Esophagus mucosa (tissue), 1 donor: ENCODE measurements at places on chromosomes 5 and 9. TPM values are rescaled to one million over a fixed set of nuclear protein-coding genes. Genes with fewer than 3 reads are reported as not detected.

IGFBPL1 gene
- total RNA-seq = not detected

GPR150 gene
- total RNA-seq = not detected

SLC22A5 gene
- total RNA-seq = 2.7 TPM

PTPRD gene
- 8.7 TPM for total RNA-seq

C5orf22 gene
- 14.7 TPM for total RNA-seq

PDE6A gene
- 0.48 TPM for total RNA-seq

FRMD3 gene
- total RNA-seq = 0.60 TPM

C9orf50 gene
- total RNA-seq = not detected

PRSS3 gene
- 107 TPM for total RNA-seq

CDH9 gene
- not detected for total RNA-seq

ZBTB6 gene
- 4.1 TPM for total RNA-seq

OLFML2A gene
- 12.3 TPM for total RNA-seq

DOCK2 gene
- 2.2 TPM for total RNA-seq

CDC14B gene
- total RNA-seq = 7.0 TPM

PDE8B gene
- 0.12 TPM for total RNA-seq

PCDHGA4 gene
- 0.48 TPM for total RNA-seq
